ENCODE measurements at places on chromosomes 4 and X.

- DNase-seq, result no peak
These were observed 18.1 kb downstream of the CPLX1 start for GRCh38 chr4:807792-808191.

GRCh38 chr4:40412866-40413795 is 78.0 kb downstream of the CHRNA9 start:
- no peak for DNase-seq

DNA sequence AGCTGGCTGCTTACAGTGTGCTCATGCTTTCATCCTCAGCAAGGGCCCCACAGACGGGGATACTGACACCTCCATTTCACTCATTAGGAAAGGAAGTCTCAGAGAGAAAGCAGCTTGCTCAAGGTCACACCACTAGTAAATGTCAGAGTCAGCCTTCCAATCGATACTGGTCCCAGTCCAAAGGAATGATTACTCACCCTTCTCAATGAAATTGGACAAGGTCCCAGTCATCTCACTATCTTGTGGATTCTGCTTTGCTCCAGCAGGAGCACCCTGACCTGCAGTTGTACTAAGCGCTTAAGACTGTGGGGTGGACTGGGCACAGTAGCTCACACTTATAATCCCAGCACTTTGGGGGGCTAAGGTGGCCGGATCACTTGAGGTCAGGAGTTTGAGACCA is 132.2 kb upstream of the SLC34A2 start:
- no peak for DNase-seq

- no peak for DNase-seq
These were observed 7.3 kb downstream of the TSR2 start for GRCh38 chrX:54447461-54447860.
